ENCODE measurements at places on chromosomes 12 and 14.

DNA sequence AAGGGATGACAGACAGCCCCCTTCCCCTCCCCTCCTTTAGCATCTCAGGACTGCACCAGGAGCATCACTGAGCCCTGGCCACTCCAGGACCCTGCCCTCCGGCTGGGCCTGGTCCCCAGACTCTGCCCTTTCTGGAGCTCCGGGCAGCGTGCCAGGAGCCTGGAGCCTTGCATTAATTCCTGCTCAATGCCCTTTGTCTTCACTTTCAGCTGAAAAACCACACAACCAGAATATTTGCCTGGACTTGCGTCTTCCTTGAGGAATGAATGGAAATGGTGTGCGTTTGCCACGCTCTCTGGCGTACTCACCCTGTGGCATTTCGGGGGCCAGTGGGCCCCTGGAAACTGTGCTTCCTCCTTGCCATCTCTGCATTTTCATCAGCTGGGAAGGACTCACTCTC, 8.5 kb upstream of the RFLNA start:
- DNase-seq, result no peak

DNA sequence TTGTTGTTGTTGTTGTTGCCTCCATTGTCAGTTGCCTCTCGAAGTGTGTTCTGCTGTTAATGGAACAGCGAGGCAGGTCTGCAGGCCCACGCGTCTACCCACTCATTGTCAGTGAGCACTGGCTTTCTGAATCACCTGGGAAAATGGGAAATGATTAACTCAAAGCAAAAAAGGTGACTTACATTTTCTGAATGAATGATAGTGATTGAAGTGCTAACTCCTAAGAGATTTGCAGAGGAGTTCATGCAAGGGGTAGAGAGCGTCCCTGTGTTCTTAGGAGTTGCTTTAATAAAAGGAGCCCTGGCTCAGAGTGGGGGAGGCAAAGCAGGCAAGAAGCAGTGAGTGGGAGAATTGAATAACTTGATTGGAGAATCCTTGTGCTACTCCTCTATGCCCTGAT, 177.6 kb downstream of the CAND1 start:
- no peak for DNase-seq

DNA sequence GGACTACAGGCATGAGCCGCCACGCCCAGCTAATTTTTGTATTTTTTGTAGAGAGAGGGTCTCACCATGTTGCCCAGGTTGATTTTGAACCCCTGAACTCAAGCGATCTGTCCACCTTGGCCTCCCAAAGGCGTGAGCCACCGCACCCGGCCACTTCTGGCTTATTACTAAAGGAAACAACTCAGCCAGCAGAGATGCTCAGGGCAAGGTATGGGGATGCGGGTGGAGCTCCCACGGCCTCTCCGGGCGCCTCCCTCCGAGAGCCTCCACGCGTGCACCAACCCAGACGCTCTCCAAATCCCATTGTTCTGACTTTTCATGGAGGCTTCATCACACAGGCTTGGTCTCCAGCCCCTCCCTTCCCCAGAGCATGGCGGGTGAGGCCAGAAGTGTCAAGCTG, 6.1 kb upstream of the GPR132 start:
- DNase-seq, result no peak

- DNase-seq, result peak; percentile 56
Measured at GRCh38 chr12:22299294-22299912, 35.1 kb downstream of the ST8SIA1 start.

DNA sequence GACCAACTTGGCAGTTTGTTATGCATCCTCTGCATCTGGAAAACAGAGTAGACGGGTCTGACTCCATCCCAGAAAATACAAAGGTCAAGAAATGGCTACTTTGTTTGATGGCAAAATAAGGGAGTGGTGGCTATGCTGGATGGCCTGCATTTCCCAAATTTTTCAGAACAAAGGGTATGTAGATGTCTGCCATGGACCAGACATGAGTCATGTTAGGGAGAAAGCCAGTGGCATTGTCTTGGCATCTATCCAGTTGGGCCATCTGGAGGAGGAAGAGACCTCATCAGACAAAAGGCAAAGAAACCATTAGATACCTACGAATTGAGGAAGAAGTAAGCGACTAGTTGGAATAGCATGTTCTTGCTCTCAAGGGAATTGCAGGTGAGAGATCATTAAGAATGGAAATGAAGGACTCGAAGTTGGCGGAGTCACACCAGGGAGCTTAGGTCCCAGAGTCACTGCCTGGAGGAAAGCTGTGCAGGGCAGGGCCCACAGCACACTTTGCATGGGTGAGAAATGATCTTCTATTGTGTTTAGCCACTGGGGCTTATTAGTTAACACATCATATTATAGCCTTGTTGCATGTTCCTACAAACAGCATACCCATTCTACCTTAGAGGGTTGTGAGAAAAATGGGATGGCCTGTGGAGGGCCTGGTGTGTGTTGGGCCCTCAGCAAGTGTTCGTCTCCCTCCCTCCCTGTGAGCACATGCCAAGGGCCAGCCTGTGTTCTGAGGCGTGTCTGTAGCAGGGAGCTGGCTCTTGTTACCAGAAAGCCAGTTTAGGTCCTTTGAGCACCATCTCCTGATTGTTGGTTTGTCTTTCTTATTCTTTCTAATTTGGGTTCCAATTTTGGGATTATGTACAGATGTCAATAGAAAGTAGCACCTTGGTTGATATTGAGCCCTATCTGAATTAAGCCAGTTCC, 119.4 kb downstream of the KTN1 start:
- no peak for DNase-seq

DNA sequence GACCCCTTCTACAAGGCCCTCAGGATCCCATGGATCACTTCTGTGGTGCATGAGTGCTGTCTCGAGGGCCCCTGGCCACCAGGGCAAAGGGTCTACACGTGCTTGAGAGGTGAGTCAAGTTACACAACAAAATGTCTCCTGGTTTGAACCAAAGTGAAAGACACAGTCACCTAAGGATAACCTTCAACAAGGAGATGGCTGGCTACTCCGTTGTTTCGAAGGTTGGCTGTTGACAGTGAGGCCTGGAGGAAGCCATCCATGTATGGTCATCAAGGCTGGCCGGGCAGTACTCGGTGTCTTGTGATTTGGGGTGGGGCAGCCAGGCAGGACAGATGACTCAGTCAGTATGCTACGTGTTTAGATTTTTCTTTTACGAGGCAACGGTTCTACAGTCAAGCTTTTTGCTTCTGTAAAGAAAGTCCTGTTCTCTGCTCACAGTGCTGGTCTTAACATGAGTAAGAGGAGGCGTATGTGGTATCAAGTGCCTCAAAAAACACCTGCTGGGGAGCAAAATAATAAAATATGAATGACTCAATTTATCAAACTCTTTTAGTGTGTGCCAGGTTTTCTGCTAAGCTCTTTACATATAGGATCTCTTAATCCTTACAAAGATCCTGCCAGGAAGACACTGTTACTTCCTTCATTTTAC, 18.0 kb upstream of the NT5DC3 start:
- DNase-seq, result no peak

- DNase-seq, result peak; percentile 29
Measured at GRCh38 chr12:127925971-127926370, 341.0 kb upstream of the TMEM132C start.

DNA sequence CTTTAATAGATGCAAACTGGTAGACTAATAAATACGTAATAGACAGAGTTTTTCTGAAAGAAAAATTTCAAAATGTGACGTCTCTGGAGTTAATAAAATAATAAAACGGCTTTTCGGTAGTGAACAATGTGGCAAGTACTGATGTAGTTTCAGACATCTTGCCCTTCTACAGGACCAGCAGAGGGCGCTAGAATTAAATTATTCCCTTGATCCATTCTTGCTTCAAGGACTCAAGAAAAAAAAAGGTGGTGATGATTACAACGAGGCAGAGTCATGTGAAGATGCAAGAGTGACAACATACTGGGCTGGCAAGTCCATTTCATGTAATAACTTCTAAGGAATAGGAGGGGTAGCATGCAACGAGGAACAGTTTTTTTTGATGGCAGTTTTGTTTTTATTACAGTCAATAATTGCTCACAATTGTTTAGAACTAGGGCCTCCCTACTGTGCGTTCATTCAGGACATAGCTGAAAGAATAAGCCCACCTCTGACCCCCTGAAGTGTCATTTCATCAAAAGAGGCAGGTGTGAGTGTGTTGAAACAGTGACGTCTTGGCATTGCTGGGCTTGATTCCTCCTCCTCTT, 101.0 kb upstream of the GZMB start:
- DNase-seq, result peak; percentile 87

DNA sequence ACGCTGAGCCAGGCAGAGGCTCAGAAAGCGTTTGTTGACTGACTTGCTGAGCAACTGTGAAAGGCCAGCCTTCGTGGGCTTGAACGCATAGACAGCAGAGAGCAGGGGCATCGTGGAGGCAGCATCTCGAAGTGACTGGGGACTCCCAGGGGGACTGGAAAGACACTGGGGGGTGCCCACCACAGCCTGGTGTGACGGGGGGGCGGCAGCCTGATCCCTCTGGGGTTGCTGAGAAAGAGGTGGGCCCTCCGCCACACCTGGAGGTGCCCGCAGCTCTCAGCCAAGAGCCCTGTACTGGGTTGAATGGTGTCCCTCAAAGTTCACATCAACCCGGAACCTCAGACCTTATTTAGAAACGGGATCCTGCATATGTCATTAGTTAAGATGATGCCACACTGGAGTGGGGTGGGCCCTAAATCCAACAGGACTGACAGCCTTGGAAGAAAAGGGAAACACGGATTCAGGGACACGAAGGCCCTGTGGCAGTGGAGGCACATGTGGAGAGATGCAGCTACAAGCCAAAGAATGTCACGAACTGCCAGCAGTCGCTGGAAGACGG, 84.6 kb downstream of the RFLNA start:
- DNase-seq, result no peak

GRCh38 chr12:101050631-101051030, 159.4 kb downstream of the SLC5A8 start:
- no peak for DNase-seq

GRCh38 chr12:95141310-95141709, 67.9 kb upstream of the NR2C1 start:
- DNase-seq, result no peak

DNA sequence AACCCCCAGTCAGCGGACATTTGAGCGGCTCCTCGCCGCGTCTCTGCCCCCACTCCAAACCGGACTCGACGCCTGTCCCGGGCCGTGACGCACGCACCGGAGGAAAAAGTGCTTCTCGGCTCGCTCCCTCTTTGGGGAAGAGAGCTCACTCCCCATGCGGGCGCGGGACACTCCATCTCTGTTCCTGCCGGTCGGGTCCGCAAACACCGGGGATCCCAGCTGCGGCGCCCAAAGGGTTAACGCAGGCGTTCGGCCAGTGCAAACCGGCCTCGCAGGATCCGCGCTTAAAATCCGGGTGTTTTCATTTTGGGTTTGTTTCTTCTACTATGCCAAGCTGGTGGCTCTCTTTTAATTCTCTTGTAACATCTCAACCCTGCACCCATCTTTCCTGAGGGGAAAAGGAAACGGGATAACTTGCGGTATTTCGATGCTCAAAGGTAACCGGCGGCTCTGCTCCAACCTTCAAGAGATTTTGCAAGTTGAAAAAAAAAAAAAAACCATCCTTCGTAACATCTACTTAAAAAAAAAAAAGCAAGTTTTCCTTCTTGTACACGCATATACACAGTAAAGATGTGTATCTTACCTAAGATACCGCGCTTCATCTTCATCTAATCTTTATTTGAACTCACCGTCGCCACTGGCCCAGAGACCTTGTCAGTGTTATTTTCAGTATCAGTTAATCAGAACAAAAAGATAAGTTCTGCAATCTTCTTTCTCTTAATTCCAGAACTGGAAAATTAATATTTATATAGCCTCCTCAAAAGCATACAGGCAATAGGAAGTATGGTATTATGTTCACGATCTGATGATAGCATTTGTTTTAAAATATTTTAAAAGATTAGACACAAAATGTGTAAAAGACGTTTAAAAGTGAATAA, 1.6 kb upstream of the ATP2B1 start:
- peak; percentile 28 for DNase-seq
